ENCODE measurements at places on chromosomes 12 and 14. TPM values are rescaled to one million over a fixed set of nuclear protein-coding genes. Genes with fewer than 3 reads are reported as not detected.
A peak's percentile ranks its signal among the peaks of the same experiment; 100 is the strongest.

DNA sequence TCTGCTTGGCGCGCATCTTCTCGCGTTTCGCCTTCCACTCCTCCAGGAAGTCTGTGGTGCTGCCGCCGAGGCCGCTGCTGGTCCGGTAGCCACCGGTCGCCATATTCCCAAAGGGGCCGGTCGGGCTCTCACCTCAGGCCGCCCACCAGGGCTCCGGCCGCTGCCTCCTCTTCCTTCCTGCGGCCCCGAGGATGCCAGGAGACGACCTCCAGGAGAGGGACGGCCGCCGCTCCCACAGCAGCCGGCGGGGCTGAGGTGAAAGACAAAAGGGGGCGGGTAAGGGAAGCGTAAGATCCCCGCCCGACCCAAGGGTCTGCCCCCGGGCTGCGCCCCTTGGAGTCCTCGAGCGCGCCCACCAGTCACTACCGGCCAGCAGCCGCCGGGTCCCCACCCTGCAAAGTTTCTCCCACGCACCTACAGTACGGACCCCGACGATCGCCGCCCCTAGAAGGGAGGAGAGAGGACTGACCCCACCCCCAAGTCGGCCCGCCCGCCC lies 574 bp downstream of the PAWR start:
- H3K4me1 ChIP-seq: peaks cover 43% of the 10 kb centered on the region
- H3K36me3 ChIP-seq: peaks cover 70% of the 10 kb centered on the region
- H3K27me3 ChIP-seq: no peaks in the 10 kb centered on the region

DNA sequence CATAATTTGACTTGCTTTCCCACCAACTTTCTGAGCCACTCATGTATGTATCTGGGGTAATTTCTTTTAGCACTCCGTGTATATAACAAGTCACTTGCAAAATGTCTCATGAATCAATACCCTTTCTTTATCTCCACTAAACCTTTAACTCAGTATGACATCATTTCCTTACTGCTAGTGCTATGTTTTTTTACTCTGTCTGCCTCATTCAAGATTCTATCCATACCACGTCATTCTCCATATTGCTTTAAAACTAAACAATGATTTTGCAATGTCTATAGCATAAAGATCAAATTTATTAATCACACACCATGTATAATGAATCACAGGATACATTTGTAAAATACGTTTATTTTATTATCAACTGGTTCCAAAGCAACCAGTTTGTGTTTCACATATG lies 178.2 kb downstream of the PIK3C2G start:
- peaks cover 11% of the 10 kb centered on the region for H3K4me1 ChIP-seq
- no peaks in the 10 kb centered on the region for H3K36me3 ChIP-seq
- no peak overlapping the region for H3K27ac ChIP-seq
- no peak overlapping the region for H3K4me3 ChIP-seq

DNA sequence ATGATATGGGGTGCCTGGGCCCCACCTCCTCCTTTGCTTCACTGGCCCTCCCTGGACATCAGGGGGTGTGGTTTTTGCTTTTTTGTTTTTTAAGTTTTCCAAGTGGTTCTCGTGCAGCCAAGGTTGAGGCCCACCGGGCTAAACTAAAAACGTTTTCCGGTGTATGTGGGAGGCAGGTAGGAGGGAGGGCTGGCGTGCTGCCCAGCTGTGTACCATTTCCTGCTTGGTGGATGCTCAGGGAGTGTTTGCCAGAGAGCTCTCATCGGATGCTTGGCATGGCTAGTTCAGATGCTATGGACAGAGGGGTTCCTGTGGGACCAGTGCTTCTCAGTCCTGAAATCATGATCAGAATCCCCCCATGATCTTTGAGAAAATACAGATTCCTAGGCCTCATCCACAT lies 246.4 kb downstream of the CACNA1C start:
- peak; percentile 19 for DNase-seq
- H3K27ac ChIP-seq: no peak overlapping the region
- H3K4me3 ChIP-seq: no peak overlapping the region
- H3K36me3 ChIP-seq: no peaks in the 10 kb centered on the region

- H3K4me1 ChIP-seq: no peaks in the 10 kb centered on the region
- H3K27me3 ChIP-seq: no peaks in the 10 kb centered on the region
- no peaks in the 10 kb centered on the region for H3K36me3 ChIP-seq
- no peak for DNase-seq
These were observed 954.2 kb upstream of the FBXO33 start for GRCh38 chr14:40386433-40386832.

DNA sequence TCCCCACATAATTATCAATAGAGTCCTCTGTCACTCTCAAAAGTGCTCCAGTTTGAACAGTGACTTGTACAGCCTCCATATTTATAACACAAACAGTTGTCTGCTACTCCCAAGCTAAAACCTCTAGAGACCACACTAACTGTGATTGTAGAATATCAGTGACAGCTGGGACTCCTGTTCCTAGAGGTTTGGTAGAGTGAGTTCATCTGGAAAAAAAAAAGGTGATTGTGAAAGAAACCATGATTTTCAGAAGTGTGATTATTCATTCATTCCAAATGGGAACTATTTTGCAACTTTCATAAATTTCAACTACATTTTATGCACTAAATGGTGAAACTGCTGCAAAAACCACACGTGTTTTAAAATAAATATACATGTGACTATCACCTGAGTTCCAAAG lies 128.0 kb upstream of the PLXNC1 start:
- DNase-seq: no peak
- no peak overlapping the region for H3K4me3 ChIP-seq
- H3K4me1 ChIP-seq: no peaks in the 10 kb centered on the region
- H3K27ac ChIP-seq: no peak overlapping the region
- H3K27me3 ChIP-seq: peaks cover 12% of the 10 kb centered on the region

DNA sequence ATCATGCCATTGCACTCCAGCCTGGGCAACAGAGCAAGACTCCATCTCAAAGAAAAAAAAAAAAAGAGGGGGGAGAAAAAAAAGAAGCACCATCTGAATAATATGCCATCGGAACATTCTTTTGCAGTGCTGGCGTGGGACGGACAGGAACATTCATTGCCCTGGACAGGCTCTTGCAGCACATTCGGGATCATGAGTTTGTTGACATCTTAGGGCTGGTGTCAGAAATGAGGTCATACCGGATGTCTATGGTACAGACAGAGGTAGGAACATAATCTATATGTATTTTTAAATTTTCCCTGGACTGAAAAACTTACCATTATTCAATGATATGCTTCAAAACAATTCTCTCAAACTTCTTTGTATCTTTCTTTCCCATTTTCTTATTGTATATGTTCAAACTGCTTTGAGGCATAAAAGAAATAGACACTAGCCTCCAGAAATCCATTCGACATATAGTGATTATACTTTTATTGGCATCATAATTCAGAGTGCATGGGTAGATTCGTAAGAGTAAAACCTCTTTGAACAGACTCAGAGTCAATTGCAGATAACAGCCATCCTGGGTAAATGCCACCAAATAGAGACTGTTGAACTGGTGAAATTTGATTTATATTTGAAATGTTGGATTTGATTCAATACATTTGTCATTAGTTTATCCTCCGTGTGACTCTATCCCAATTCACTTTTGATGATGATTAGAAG lies 199.7 kb downstream of the EPS8 start:
- H3K4me1 ChIP-seq: peaks cover 21% of the 10 kb centered on the region
- no peak overlapping the region for H3K27ac ChIP-seq
- peak overlapping the region; percentile 80 for H3K4me3 ChIP-seq
- peaks cover 5% of the 10 kb centered on the region for H3K36me3 ChIP-seq
- DNase-seq: no peak

Gene GLIPR1L2
- 0.76 TPM for total RNA-seq

Gene APOF
- total RNA-seq: not detected

Measured in Calu3 (cell line).